ENCODE measurements at places on chromosomes 5 and 9. TPM values are rescaled to one million over a fixed set of nuclear protein-coding genes. Genes with fewer than 3 reads are reported as not detected.

- no peaks in the 10 kb centered on the region for H3K27me3 ChIP-seq
- H3K27ac ChIP-seq = no peak overlapping the region
- H3K4me1 ChIP-seq = no peaks in the 10 kb centered on the region
- H3K4me3 ChIP-seq = no peak overlapping the region
Observed at GRCh38 chr9:93245437-93245970, 61.6 kb downstream of the WNK2 start.

DNA sequence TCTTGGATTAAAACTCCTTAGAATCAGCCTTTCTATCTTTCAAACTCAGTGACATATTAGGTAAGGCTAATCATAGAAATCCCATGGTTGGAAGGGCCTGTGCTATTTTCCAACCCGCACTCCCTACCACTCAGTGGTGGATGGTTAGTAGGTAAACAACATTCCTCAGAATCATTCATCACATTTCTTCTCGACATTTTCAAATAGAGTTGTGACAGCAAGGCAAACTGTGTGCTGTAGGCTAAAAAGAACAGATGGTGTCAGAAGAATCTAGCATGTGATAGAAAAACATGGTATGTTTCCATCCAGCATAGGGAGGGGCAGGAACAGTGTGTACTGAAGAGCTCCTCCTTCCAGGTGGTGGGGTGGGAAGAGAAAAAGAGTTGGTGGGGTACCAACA, 227.3 kb upstream of the NMUR2 start:
- no peak overlapping the region for H3K27ac ChIP-seq
- no peaks in the 10 kb centered on the region for H3K4me1 ChIP-seq
- no peak overlapping the region for H3K4me3 ChIP-seq

GRCh38 chr5:102139029-102139428, 157.1 kb downstream of the SLCO4C1 start:
- no peaks in the 10 kb centered on the region for H3K4me1 ChIP-seq
- H3K4me3 ChIP-seq = no peak overlapping the region
- no peak overlapping the region for H3K27ac ChIP-seq
- no peak for DNase-seq
- no peaks in the 10 kb centered on the region for H3K36me3 ChIP-seq

- DNase-seq = no peak
- no peaks in the 10 kb centered on the region for H3K36me3 ChIP-seq
- no peak overlapping the region for H3K27ac ChIP-seq
- H3K27me3 ChIP-seq = no peaks in the 10 kb centered on the region
- no peak overlapping the region for H3K4me3 ChIP-seq
Observed at GRCh38 chr5:59259237-59259636, 634.3 kb downstream of the PDE4D start.

DNA sequence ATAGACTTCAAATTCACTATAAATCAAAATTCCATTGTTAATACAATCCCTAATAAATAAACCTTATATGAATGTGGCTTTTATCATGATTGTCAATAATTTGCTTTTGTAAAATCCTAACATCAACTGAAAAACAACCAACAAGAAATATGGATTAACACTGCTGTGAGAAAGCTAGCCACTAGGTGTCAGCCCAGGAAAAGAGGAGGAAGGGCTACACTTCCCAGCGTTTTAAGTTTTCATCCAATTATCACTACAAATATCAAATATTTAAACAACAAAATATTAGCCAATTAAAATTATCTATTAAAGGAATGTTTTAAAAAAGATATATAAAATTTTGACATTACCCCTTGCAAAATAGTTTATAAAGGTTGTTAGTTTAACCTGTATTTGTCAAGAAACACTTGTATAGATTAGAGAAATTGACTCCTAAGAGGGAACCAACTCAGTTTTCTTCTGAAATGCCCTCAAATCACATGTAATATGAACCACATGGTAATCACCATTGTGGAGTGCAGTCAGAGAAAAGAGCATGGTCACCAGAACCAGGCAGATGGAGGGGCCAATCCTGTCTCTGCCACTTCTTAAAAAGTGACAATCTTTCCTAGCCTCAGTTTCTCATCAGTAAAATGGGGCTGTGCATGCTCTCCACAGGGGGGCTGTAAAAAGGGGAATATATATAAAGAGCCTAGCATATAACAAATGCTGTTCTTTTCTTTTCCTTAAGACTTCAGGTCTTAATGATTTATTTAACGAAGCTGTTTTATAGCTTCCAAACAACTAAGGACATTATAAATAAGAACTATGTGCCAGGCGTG, 188.2 kb downstream of the CRB2 start:
- H3K4me1 ChIP-seq = no peaks in the 10 kb centered on the region
- DNase-seq = peak; percentile 68
- H3K36me3 ChIP-seq = no peaks in the 10 kb centered on the region
- H3K27me3 ChIP-seq = no peaks in the 10 kb centered on the region
- no peak overlapping the region for H3K27ac ChIP-seq

DNA sequence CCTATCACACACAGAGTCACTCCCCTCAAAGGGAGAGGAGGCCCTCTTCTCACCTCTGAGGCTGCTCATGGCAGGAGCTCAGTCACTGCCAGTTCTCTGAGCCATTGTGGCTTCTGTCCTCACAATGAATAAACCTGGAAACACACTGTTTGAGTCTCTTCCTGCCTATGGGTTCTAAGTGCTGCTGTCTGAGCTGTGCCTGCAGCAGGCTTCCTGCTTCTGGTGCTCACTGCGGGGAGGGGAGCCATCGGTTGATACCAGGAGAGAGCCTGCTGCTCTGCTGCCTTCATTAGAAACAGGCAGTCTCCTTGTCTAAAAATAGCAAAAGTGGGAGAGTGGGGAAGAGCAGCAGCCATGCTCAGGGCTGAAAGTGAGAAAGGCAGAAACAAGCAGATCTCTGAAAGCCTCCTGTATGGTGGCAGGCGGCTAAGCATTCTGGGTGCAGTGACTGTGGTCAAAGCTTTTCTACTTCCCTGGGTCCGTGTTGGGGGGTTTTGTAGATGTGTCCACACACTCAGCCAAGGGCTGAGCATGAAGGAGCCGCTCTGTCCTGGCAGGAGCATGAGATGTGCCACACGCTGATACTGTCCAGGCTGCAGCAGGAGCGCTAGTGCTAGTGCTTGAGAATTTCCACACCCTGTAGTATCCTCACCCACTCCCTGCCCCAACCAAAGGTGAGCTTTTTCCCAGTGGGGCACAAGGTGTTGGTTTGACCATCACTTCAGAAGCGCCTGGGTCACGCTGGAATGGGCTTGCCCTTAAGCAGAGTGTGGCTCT, 34.2 kb downstream of the PRKACG start:
- H3K4me3 ChIP-seq = no peak overlapping the region
- no peak overlapping the region for H3K27ac ChIP-seq
- no peak for DNase-seq
- peaks cover 5% of the 10 kb centered on the region for H3K27me3 ChIP-seq
- no peaks in the 10 kb centered on the region for H3K4me1 ChIP-seq

DNA sequence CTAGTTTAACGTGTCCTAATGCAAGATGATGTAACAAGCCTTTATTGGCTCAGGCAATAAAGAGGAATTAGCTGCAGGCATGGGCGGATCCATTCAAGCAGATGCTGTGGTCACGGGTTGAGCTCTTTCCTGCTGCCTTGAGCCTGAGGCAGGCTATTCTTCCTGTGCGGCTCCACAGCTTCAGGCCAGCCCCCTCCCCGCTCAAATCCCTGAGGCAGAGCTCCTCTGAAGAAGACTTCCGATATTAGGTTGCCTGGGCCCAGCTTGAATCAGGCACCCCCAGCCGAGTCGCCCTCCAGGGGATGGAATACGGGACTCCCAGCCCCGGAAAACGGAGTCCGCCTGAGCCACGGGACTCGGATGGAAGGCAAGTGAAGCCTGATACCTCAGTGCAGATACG, 95.0 kb upstream of the RUFY1 start:
- H3K4me1 ChIP-seq = no peaks in the 10 kb centered on the region
- DNase-seq = no peak
- H3K27me3 ChIP-seq = no peaks in the 10 kb centered on the region

DNA sequence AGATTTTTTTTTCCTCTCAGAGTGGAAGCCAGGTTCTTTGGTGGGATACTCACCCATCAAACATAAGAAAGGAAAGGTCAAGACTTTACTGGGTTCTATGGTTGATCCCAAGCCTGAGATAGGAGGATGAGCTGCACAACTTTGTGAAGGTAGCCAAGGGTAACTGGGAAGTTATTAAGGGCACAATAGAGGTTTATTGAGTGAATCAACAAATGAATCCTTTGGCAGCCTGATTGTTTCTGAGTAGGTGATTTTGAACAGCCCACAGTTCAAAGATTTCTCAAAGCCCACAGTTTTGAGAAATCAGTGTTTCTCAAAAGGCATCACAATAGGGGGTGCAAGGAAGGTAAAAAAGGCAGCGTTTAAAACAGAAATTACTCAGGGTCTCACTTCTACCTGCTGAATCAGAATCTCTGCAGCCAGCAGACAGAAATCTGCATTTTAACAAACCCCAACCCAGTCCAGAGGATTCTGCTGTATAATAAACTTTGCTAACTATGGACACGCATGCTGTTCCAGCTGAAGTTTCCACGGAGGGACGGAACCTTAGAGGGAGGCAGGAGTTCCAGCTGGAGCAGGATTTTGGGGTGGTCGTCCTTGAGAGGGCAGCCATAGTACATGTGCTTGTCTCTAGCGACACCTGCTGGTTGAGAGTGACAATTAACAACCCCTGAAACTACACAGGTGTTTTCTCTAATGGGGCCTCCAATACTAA, 32.7 kb upstream of the FSD1L start:
- H3K4me3 ChIP-seq = no peak overlapping the region
- peak; percentile 34 for DNase-seq
- H3K27ac ChIP-seq = no peak overlapping the region
- H3K36me3 ChIP-seq = no peaks in the 10 kb centered on the region
- H3K4me1 ChIP-seq = no peaks in the 10 kb centered on the region

DNA sequence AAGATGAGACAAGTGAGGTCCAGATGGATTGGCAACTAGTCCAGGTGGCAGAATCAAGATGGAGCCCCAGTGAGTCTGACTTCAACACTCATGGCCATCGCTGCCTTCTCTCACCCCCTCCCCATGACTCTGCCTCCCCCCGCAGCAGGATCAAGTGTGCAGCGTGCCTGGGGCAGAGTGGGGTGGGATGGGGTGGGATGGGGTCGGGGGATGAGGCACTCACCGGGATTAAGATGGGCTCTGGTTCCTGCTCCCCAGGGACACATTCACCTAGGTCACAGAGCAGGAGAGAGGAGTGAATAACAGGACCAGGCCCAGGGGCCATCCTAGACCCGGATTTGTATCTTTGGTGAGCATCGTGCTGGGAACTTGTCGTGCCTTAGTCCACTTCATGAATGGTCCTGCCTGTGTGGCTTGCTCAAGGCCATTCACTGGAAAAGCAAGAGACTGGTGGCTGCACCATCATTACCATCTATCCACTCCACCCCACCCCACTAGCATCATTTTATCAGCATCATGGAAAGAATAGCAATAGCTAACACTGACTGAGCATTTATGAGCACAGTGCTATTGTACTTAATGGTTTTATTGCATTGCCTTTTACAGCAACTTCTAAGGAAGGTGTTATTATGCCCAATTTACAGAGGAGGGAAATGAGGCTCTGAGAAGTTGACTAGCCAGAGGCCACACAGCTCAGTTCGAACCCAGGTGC, 8.5 kb downstream of the AMBP start:
- no peaks in the 10 kb centered on the region for H3K4me1 ChIP-seq
- H3K27me3 ChIP-seq = peaks cover 17% of the 10 kb centered on the region
- no peaks in the 10 kb centered on the region for H3K36me3 ChIP-seq
- H3K27ac ChIP-seq = no peak overlapping the region
- no peak overlapping the region for H3K4me3 ChIP-seq

GRCh38 chr9:127979333-127980059, 1.3 kb downstream of the EEIG1 start:
- no peaks in the 10 kb centered on the region for H3K36me3 ChIP-seq
- peak; percentile 49 for DNase-seq
- H3K27me3 ChIP-seq = no peaks in the 10 kb centered on the region
- H3K4me3 ChIP-seq = peak overlapping the region; percentile 50
- peaks cover 18% of the 10 kb centered on the region for H3K4me1 ChIP-seq
- H3K27ac ChIP-seq = peak overlapping the region; percentile 36

DNA sequence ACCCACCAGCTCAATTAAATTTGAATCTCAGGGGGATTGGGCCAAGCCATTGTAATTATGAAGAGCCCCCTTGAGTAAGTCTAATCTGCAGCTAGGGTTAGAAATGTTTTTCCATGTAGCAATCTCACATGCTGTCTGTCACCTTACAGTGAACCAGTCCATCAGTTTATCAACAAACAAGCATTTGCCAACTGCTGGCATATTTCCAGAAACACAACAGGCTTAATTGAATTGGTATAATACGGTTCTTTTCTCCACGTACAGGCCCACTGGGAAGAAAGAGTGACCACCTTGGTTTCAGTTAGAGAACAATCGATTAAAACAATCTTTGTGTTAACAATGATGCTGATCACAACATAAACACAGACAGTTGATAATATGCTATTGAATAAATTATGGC, 67.4 kb downstream of the NSUN2 start:
- H3K27me3 ChIP-seq = no peaks in the 10 kb centered on the region
- no peak overlapping the region for H3K27ac ChIP-seq
- no peaks in the 10 kb centered on the region for H3K36me3 ChIP-seq
- no peak overlapping the region for H3K4me3 ChIP-seq

Gene HAND1
- total RNA-seq = not detected

Gene OTULINL
- 0.17 TPM for total RNA-seq

Data from fibroblast of lung (primary cell).